Activated CD8-positive, alpha-beta memory T cell treated with anti-CD3 and anti-CD28 coated beads for 48 hours (primary cell): ENCODE measurements at places on chromosomes 4 and X.

GRCh38 chr4:82138374-82138773 is 235.4 kb downstream of the HNRNPD start:
- DNase-seq: no peak

- DNase-seq: no peak
Measured at GRCh38 chrX:1853916-1854315, 239.1 kb downstream of the ASMT start.

- DNase-seq: no peak
Measured at GRCh38 chr4:38563707-38564495, 100.1 kb upstream of the KLF3 start.

DNA sequence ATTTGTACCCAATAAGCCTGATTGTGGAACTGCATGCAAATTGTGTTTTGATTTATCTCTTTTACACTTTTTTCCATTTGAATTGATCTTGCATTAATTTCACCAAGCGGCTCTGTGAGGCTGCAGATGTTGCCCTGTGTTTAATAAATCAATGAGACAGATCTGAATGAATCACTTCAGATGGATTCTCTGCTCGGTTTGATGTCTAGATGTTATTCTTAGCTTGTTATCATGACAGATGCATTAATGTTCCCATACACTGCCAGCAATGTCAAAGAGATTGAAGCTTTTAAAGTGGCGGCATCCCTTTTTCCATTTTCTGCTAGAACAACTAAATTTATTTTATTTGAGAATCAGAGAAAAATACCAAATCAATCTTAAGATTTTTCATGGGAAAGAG is 6.3 kb downstream of the DACH2 start:
- no peak for DNase-seq

DNA sequence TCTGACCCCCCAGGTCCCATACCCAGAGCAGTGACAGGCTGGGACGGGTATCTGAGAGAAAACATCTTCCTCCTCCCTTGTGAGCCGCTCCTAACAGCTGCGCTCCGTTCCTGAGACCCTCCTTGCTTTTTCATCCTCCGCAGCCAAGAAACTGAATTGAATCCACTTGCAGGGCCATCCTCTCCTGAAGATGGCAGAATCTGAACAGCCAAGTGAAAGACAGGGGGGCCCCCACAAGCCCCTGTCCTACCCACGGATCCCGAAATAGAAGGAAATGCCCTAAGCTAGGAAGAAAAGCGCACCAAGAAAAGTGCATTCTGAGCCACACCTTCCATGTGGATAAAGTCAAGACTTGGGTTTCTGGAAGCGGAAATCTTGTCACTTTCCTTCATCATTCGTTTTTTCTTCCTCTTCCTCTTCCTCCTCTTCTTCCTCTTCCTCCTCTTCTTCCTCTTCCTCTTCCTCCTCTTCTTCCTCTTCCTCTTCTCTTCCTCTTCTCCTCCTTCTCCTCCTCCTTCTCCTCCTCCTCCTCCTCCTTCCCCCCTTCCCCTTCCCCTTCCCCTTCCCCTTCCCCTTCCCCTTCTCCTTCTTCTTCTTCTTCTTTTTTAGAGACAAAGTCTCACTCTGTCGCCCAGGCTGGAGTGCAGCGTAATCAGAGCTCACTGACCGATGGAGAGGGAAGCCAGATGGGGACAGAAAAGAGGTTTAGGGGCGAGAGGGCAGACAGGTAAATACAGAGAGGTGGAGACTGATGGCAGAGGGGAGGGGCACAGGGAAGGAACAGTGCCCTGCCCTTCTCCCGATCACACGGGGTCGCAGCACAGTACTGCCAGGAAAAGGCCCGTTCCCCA is 86.0 kb upstream of the WWC2 start:
- no peak for DNase-seq

DNA sequence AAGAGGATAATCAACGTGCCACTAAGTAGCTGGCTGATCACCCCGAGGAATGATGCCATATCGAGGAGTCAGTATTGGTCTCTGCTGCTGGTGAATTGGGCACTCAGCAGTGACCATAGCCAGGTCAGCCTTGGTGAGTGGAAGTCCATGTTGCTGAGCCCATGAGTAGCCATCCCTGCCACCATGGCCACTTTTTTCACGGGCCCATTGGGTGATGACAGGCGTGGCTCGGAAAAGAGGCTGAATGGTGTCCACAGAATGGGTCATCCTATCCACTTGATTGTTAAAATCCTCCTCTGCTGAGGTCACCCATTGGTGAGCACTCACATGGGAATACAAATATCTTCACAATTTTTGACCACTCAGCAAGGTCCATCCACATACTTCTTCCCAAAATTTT is 114.4 kb downstream of the UBE2NL start:
- DNase-seq: no peak

DNA sequence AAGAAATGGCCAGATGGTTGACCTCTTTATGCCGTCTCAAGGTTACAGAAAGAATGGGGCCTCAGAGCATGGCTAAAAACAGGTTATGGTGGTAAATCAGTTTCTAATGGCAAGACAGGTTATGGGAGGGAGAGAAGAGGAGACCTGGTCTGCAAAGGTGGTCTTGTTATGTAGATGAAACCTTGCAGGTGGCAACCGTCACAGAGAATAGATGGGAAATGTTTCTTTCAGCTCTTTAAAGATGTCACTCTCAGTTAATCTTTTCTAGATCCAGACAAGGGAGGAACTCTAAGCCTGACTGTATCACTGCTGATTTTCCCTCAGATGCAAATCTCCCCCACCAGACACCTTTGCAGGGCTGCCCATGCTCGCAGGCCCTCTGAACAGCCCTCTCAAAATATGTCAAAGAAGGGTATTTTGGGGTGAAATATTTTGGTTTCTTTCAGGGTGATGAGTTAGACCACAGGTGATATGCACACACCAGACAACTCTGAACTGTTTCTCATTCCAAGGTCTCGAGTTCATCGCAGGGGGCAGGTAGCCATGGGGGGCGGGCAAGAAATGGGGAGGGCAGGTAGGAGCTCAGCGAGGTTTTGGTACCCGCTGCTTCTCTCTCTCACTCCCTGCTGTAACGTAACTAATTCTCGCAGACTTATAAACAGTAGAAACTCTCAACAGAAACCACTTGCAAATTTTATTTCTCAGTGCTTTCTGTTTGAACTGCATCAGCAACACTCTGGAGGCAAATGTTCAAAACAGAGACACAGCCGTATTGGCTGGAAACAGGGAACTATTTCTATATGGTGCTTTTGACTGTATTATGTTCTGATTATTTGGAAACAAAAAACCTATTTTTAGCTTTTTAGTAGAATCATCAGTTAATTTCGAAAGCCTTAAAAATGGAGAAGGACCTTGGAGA is 32.4 kb downstream of the CASP3 start:
- DNase-seq: no peak

DNA sequence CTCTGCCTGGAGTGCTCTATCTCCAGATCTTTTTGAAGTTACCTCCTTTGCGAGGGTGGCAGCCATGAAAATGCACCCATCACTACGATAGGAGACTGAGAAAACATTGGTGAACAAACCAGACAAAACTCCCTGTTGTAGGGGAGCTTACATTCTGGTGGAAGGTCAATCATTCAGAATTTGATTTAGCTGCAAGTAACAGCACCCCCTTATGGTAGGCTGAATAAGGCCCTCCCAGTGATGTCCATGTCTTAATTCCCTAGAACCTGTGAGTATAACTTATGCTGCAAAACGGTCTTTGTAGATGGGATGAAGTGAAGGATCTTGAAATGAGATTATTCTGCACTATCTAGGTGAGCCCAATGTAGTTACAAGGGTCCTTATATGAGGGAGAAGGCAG is 5.6 kb upstream of the TEC start:
- no peak for DNase-seq

DNA sequence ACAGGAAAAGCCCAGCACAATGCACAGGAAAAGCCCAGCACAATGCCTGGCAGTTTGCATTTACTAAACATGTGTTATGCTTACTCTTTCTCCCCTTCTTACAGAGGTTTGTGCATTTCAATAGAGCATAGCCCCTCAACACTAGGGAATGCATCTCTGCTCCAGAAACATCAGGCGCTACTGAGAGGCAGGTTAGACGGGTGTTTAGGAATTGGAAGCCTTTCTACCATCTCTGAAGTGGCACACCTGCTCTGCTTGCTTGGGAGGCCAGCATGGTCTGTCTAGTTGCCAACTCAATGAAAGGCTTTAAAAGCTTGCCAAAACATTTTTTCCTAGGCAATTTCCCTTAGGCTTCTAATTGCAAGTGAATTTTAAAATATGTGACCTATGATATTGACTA is 55.7 kb downstream of the GRID2 start:
- DNase-seq: no peak

DNA sequence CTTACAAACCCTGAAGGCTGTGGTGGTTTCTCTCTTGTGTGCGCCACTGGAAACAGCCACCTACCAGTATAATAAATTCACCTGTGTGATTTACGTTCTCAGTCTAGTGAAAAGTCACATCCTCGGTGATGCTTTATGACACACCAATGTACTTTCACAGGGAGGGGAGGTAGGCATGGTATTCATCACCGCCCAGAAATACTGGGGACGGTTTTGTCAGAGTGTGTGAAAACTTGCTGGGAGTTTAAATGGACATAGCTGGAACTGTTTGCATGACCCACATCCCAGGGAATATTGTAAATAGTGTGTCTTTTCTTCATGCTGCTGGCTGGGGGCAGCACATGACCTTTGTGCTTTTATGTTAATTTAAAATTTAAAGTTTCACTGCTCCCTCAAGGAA is 421.8 kb downstream of the MAPK10 start:
- DNase-seq: no peak

- DNase-seq: no peak
Measured at GRCh38 chr4:157170321-157170720, 50.2 kb upstream of the GRIA2 start.

DNA sequence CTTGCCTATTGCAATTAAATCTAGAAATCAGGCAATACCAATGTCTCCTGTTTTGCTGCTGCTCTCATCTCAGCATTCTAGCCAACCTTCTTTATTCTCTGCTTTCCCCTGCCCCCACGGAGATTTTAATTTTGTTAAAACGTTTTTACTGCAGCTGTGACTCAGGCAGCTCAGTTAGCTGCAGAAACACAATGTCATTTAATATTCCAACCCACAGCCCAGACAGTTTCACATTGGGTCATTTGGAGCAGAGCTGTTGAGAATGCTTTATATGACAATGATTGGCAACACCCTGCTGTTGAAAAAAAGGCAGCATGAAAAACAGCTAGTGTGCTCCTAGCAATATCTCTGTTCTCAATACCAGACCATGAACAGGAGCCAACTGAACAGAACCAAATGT is 12.6 kb upstream of the SLC10A4 start:
- DNase-seq: no peak

- DNase-seq: no peak
Measured at GRCh38 chr4:125639182-125639621, 324.4 kb downstream of the FAT4 start.

DNA sequence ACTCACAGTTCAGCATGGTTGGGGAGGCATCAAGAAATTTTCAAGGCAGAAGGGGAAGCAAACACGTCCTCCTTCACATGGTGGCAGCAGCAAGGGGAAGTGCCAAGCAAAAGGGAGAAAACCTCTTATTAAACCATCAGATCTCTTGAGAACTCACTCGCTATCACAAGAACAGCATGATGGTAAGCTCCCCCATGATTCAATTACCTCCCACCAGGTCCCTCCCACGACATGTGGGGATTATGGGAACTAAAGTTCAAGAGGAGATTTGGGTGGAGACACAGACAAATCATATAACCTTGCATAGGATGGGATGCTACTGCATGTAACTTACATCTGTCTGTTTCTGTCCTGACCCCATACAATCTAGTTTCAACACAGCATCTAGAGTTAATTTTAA is 511.8 kb upstream of the ARX start:
- no peak for DNase-seq

GRCh38 chrX:10099411-10099810 is 57.4 kb upstream of the CLCN4 start:
- no peak for DNase-seq

GRCh38 chrX:10047631-10048030 is 80.5 kb downstream of the CLDN34 start:
- no peak for DNase-seq

- DNase-seq: no peak
Measured at GRCh38 chrX:75228854-75229253, 45.0 kb upstream of the UPRT start.

GRCh38 chr4:83716874-83717273 is 181.0 kb downstream of the GPAT3 start:
- DNase-seq: no peak

DNA sequence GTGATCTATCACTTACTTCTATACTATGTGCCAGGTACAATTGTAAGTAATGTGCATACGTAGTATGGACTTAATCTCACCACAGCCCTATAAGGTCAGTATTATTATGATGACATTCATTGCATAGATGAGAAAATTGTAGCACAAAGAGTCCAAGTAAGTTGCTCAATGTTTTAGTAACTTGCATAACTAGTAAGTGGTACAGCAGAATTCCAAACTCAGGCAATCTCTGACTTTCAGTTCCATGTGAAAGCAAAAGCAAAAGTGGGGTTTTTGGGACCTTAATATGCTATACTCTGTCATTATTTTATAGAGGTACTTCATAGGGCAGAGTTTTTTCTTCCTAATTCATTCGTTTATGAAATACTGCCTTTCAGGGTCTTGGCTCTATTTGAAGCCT is 188.8 kb upstream of the VEGFC start:
- no peak for DNase-seq

- DNase-seq: no peak
Measured at GRCh38 chr4:148094149-148094548, 348.1 kb downstream of the NR3C2 start.

DNA sequence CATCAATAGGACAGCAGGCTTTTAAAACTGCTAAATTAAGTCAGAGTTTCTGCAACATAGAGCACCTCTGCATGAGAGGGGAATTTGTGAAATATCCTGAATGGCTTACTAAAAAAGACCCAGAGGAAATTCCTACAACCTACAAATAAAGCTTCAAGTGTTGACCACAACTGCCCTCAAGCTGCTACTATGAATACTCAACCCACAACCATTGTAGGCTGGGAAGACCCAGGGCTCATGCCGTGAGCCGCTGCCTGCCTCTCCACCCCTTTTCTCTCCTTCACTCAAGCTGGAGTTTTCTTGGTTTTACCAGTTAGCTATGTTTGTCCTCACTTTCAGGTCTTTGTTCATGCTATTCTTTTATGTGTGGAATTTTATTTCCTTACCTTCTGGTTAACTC is 151.6 kb downstream of the EMCN start:
- no peak for DNase-seq

DNA sequence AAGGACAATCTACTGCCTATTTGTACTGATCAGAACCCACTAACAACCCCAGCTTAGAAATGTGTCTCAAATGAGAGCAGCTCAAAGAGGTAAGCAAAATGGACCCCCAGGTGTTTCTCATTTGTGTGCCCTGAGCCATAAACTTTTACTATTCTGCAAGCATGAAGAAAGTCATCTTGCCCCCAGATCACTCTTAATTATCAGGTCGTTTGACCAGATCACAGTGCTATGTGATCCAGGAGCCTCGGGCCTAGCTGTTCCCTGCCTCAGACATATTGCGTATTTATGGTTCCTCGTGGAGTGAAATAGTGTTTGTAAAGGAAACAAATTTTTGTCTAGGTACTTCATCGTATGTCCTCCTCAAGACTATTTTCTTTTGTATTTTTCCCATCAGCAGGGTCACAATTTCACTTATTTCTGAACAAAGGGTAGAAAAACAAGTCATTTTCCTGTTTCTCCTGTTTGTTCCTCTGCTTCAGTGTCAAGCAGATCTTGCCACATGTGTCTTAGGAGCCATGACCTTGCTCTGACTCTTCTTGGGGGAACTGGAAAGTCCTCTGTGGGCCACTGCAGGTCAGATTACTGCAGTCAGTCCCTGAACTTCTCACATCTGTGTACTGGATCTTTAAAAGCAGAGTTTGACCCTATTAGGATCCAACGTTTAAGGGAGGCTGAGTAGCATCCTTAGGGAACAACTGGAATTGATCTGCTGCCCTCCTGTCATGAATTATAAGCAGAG is 194.9 kb downstream of the PALLD start:
- DNase-seq: no peak
